ENCODE measurements at places on chromosomes 7 and 10. TPM values are rescaled to one million over a fixed set of nuclear protein-coding genes. Genes with fewer than 3 reads are reported as not detected.

The CLEC5A gene
- not detected for total RNA-seq

The DLX5 gene
- not detected for total RNA-seq

The ITIH5 gene
- total RNA-seq = 0.21 TPM

The OPALIN gene
- total RNA-seq = not detected

The ADIRF gene
- total RNA-seq = not detected

The INSYN2A gene
- total RNA-seq = not detected

The GIMAP1 gene
- 10.7 TPM for total RNA-seq

The NANOS1 gene
- total RNA-seq = not detected

The MLXIPL gene
- not detected for total RNA-seq

The GBX1 gene
- not detected for total RNA-seq

The EPO gene
- total RNA-seq = not detected

The PPP1R17 gene
- total RNA-seq = not detected

The ASB15 gene
- not detected for total RNA-seq

The MAGI2 gene
- total RNA-seq = 0.16 TPM

The IL2RA gene
- 531 TPM for total RNA-seq

The BLOC1S2 gene
- total RNA-seq = 112 TPM

The FBXL13 gene
- 0.71 TPM for total RNA-seq

The SH2D4B gene
- 0.14 TPM for total RNA-seq

The PHKG1 gene
- total RNA-seq = 4.1 TPM

The GNAT3 gene
- not detected for total RNA-seq

The SEMA3D gene
- not detected for total RNA-seq

The PDE6C gene
- total RNA-seq = not detected

The HSPA12A gene
- total RNA-seq = not detected

The GNGT1 gene
- total RNA-seq = not detected

The PTPN20 gene
- total RNA-seq = 0.71 TPM

The ASB10 gene
- total RNA-seq = not detected

The GDF10 gene
- total RNA-seq = 0.23 TPM

The ADARB2 gene
- total RNA-seq = not detected

The GPR15LG gene
- not detected for total RNA-seq

The PRKAG2 gene
- 22.1 TPM for total RNA-seq

The ATOH7 gene
- not detected for total RNA-seq

The EIF4H gene
- total RNA-seq = 255 TPM

The SAMD9 gene
- 16.3 TPM for total RNA-seq

The HYAL4 gene
- total RNA-seq = not detected
